ENCODE measurements at places on chromosomes 1 and 21.

DNA sequence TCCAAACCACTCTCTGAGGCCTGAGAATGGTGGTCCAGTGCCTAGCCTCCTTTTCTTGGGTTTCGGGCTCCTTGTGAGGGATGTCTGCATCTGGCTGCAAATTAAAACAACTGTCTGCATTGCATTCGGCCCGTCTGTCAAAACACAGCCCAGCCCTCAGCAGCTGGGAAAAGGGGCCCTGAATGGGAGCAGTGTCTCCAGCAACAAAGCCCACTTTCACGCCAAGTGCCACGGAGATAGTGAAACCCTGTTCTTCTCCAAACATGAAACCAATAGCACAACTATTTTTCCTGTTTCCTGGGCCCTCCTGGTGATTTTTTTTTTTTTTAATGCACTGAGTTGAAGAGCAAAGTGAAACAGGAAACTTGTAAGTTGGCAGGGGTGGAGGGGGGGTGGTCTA, 138.4 kb downstream of the PLXNA2 start:
- no peak for DNase-seq

- DNase-seq = peak; percentile 31
Measured at GRCh38 chr1:167221126-167221737, 546 bp downstream of the POU2F1 start.

DNA sequence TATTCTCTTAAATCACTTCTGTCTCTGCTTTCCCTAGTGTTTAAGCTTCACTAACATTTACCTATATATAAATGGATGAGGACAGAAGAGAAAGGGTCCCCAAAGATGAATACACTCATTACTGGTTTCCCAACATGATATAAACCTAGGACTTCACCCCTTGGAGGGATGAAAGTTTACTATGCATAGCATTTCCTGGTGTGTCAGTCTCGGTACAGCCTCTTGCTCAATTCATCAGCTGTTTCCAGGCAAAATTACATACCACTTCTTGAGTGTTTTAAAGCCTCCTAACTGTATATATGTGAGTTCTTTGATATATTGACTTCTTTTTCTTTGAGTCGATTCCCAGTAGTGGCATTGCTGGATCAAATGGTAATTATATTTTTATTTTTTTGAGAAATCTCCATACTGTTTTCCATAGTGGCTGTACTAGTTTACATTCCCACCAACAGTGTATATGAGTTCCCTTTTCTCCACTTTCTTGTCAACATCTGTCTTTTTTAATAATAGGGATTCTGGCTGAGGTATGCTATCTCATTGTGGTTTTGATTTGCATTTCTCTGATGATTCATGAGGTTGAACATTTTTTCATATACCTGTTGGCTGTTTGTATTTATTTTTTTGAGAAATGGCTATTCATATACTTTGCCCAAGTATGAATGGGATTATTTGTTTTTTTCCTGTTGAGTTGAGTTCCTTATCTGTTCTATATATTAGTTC, 259.3 kb upstream of the CACYBP start:
- DNase-seq = no peak

DNA sequence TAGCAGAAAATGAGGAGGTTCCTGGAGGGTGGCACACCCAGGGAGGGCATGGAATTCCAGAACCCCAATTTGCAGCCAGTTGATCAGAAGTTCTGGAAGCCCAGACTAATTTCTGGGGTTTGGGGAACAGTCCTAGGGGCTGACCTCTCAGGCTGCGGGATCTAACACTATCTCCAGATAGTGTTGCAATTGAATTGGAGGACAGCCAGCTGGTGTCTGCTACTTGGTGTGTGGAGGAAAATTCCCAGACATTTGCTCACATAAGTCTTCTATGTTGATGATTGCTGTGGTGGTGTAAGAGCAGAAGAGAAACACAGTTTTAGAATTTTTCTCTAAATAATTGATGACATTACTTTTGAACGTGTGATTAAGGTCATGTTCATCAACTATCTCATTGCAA, 154.3 kb upstream of the RNPC3 start:
- DNase-seq = no peak

GRCh38 chr21:46454634-46455390, 3.9 kb upstream of the DIP2A start:
- no peak for DNase-seq

DNA sequence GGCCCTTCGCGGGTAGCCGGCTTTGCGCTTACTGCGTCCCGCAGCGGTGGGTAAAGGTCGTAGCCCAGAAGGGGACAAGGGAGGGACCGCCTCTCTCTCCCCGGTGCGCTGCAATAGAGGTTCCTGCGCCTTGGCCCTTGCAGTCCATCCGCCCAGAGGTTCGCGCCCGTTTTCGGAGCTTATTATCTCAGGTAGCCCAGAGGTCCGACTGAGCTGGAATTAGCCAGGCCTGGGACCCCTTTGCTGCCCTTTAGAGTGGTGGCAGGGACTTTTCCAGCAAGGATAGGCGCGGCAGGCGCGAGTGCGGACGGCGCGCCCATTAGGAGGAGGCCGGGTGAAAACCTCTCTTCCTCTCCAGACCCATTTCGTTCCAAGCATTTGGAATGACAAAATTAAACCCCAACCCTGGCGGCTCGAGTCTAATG, 5.0 kb downstream of the LHX4 start:
- no peak for DNase-seq

DNA sequence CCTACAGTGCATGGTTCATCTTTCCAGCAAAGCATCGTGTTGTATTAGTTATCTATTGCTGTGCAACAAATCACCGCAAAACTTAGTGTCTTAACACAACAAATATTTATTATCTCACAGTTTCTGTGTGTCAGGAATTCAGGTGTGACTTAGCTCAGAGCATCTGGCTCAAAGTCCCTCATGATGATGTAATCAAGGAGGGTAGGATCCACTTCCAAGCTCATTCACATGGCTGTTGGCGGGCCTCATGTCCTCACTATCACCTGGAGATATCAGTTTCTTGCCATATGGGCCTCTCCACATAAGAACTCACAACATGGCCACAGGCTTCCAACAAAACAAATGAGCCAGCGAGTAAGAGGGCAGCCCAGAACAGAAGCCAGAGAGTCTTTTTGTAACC, 135.6 kb upstream of the GJB5 start:
- DNase-seq = no peak

DNA sequence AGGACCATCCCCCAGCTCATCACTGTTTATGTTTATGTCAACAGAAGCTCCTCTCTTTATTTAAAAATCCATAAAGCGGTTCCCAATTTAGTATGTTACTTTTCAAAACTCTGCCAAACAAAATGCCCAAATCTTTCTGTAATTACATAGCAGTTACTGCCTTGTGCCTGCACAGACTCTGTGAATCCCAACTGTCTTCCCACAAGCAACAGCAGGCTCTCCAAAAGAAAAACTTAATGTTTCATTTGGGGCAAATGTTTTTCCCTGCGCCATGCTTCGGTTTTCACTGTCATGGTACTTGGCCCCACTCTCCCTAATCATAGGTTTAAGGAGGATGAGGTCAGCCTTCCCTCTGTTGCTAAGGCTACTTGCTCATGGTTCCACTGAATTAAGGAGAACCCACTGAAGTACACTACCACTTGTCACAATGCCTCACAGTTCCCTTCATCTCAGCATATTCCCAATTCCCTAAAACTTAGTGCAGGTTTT, 4.6 kb downstream of the COLGALT2 start:
- DNase-seq = no peak

DNA sequence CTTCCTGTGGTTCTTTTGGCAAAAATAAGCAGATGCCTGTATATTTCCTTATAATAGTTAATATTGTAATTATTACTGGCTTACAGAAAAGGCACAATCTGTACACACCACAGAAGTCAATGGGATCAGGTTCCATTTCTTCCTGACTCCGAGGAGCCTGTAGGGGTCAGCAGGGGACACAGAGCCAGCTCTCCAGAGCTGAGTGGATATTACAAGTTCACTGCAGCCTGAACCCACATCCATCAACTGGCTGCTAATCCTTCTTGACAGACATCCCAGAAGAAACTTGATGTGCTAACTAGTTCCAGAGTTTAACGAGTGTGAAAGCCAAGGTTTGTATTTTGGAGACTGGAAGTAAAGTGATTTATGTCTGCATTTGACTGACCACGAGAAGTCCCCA, 203.8 kb downstream of the LMX1A start:
- DNase-seq = no peak

DNA sequence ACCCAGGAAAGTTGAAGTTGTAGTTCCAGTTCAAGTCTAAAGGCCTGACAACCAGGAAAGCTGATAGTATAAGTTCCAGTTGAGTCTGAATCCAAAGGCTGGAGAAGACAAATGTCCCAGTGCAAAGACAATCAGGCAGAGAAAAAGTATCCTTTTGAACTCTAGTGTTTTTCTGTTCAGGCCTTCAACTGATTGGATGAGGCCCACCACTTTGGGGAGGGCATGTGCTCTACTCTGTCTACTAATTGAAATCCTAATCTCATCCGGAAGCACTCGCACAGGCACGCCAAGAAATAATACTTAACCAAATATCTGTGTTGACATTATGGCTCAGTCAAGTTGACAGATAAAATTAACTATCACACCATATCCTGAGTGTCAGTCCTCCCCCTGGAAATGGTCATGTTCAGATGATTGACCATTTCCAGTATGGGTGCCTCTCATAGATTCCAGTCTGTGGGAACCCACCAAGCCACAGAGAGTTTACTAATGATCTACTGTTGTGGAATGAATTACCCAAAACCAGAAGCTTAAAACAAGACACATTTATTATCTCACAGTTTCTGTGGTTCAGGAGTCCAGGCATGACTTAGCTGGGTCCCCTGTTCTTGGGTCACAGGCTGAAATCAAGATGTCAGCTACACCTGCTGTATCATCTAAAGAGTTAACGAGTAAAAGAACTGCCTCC, 296.3 kb upstream of the ZP4 start:
- no peak for DNase-seq

DNA sequence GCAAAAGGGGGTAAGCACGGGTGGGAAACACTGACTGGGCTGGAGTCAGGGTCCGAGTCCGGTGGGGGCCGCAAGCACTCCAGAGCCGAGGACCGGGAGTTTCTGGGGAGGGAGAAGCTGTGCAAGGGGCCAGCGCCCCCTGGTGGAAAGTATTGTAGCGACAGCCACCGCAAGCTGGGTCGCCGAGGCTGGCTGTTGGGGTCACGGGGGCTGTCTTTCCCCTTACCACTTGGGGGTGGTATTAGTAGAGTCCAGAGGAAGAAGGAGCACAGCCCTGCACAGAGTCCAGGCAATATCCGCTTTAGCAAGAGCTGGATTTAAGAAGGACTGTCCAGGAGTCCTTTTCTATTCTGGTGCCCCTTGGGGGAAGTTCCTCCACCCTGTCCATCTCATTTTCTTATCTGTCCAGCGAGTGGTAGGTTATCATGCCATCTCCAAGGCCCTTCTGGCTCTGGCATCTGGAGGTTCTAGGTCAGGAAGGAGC, 17.9 kb upstream of the ETV3 start:
- peak; percentile 74 for DNase-seq

DNA sequence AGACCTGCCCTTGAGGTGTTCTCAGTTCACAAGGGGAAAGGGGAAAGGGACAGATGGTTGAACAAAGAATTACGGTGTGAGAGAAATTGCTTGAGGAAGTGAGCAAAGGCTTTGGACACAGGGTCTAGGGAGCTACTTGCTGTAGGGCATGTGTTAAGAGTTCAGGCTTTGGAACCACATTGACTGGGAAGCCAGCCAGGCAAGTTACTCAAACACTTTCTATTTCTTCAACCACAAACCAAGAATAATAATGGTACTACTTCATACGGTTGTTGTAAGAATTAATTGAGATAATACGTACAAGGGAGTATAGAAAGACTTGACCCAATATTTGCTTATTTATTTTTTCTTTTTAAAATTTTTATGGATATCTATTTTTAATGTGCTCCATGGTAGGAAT, 26.6 kb downstream of the AK4 start:
- DNase-seq = no peak

- DNase-seq = no peak
Measured at GRCh38 chr1:44002606-44003157, 11.3 kb downstream of the CCDC24 start.

DNA sequence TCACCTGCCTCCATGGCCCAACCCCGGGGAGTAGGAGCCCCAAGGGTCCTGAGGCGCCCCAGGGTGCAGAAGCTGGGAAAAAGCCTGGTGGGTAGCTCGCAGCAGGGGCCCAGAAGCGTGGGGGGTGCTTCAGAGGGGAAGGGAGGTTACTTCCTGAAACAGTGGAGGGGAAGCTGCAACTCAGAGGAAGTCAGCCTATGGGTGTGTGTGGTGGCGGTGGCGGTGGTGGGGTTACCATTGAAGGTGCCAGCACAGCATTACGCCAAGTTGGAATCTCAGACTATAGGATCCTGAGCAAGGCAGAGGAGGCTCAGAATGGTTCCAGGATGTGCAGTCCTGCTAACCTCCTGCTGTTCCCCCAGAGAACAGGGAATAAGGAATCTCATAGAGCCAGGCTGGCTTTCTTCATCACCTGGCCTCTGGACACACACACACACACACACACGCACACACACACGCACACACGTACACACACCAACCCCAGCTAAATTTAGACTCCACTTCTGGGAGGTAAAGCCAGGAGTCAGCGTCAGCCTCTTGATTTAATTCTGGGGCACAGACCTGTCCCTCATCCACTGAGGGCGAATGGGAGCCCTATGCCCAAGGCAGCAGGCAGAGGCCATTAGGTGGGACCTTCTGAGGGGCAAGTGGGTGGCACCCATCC, 1.3 kb downstream of the DENND4B start:
- peak; percentile 76 for DNase-seq

GRCh38 chr1:8965121-8965820, 19.6 kb downstream of the CA6 start:
- no peak for DNase-seq

GRCh38 chr1:22364764-22365163, 86.9 kb upstream of the ZBTB40 start:
- no peak for DNase-seq

GRCh38 chr1:44714944-44715571, 15.9 kb downstream of the RNU5D-1 start:
- peak; percentile 46 for DNase-seq

DNA sequence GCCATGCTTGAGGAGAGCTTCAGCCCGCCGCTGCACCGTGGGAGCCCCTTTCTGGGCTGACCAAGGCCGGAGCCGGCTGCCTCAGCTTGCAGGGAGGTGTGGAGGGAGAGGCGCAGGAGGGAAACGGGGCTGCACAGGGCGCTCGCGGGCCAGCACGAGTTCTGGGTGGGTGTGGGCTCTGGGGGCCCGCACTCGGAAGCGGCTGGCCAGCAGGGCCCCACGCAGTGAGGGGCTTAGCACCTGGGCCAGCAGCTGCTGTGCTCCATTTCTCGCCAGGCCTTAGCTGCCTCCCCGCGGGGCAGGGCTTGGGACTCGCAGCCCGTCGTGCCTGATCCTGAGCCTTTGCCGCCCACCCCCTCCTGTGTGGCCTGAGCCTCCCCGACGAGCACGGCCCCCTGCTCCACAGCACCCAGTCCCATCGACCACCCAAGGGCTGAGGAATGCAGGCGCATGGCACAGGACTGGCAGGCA, 1554.0 kb downstream of the KCNT2 start:
- DNase-seq = no peak
